Activated T-cell treated with anti-CD3 and anti-CD28 coated beads for 4 hours (primary cell): ENCODE measurements at places on chromosomes 7 and 10.
A peak's percentile ranks its signal among the peaks of the same experiment; 100 is the strongest.

- DNase-seq: peak; percentile 71
These were observed 5.7 kb downstream of the KAZALD1 start for GRCh38 chr10:101067356-101068083.

- DNase-seq: no peak
These were observed 25.2 kb downstream of the TMEM120A start for GRCh38 chr7:75969182-75969581.

GRCh38 chr7:119482209-119482608, 790.8 kb upstream of the KCND2 start:
- DNase-seq: no peak

GRCh38 chr7:117347480-117347879, 24.6 kb upstream of the WNT2 start:
- DNase-seq: no peak

DNA sequence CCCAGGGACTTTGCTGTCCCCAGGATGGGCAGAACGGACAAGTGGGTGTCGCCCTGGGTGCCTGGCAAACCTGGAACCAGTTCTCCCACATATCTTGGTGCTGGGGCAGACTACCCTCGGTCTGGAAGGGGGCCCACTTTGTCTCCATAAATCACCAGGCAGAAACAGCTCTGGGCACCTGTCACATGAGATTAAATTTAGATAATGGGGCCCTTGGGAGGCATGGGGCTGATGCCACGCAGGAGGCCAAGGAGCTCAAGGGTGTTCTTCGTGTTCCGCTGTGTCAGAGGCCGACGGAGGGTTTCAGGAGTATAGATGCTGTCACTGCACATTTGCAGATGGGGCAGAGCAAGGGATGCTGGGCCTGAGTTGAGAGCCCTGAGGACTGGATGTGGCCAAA, 72.7 kb downstream of the TMEM130 start:
- DNase-seq: no peak

- no peak for DNase-seq
These were observed 110.7 kb downstream of the AKR1D1 start for GRCh38 chr7:138186951-138187351.

DNA sequence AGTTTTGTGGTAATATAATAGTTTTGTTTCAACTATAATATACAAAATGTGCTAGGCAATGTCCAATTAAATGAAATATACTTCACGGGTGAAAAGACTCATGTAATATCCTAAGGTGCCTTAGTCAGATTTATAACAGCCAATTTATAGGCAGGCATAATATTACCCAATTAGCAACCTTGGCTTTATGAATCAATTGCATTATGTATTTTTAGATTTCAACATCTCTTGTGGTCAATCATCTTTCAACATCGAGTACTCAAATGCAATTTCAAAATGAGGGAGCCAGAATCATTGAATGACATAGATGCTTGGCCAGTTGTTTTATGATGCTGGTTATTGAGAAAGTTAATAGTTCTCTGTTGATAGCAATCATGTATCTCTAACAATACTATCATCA, 110.3 kb upstream of the SP8 start:
- DNase-seq: no peak
